Cerebellum (tissue), 4 donors: ENCODE measurements at places on chromosomes 3 and 15. TPM values are rescaled to one million over a fixed set of nuclear protein-coding genes. Genes with fewer than 3 reads are reported as not detected.

The CA12 gene
- 39.9 TPM for total RNA-seq

The GRAMD1C gene
- total RNA-seq = 11.6 TPM

The SAMMSON gene
- not detected for total RNA-seq

The LRRC34 gene
- 21.1 TPM for total RNA-seq

DNA sequence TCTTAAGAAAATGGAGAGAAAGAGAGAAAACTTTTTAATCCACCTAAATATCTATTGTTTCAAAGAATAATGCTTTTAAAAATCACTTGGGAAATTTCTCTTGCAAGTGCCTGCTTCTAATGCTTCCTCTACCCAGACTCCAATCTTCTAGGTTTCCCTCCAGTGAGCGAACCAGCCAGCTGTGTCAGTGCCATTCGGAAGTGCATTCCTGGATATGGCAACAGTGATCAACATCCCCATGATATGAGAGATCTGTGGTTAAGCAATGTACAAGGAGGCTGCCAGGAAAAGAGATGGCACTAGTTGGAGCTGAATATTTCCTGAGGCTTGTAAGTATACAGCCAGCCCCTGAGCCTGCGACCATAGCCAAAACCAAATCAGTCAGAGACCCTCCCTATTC lies 53.3 kb upstream of the KCNMB2 start:
- no peak for DNase-seq

GRCh38 chr15:36275656-36276055 lies 303.8 kb upstream of the CDIN1 start:
- no peak for DNase-seq

DNA sequence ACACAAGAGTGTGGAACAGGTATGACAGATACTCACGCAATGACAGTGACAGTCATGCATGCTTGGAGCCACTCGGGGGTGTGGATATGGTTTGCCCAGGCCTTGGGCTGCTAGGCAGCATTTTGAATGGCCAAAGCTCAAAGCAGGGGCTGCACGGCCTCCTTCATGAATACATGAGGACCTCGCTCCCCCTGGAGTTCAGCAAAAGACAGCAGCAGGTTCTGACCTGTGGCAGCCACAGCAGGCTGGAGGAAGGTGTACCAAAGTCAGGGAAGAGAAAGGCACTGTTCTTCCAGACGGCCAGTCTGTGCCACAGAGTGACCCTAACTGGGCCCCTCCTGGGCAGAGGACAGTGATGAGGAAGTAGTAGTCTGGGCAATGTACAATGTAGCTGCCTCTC lies 88.2 kb upstream of the C2CD4B start:
- DNase-seq = no peak
